RWPE2 (cell line): ENCODE measurements at places on chromosomes 11 and 22.

GRCh38 chr11:95232666-95233065 lies 1.7 kb upstream of the SESN3 start:
- no peak for DNase-seq

DNA sequence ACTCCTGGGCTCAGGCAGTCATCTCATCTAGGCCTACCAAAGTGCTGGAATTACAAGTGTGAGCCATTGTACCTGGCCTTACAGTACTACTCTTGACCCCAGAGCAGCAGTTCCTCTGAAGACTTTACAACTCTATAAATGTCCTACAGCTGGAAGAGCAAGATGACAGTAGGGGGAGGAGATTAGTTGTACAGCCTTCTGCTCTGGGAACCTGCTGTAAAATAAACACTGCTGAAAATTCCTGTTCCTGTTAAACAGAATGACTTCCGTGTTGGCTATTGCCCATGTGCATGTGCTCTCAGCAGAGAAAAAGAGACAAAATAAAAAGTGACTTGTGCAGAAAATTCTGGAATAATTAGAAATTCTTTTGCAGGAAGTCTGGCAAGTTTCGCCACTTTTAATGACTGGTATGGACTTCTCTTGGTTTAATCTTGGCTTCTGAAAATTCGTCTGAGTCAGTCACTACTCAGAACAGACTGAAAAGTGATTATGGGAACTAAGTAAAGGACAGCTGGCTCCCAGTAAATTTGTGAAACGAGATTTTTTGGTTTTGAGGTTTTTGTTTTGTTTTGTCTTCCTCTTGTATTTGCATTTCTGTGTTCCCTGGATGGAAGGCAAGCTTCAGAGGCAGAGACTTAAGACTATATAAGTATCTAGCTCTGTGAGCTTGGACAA lies 955.7 kb downstream of the DLG2 start:
- no peak for DNase-seq

DNA sequence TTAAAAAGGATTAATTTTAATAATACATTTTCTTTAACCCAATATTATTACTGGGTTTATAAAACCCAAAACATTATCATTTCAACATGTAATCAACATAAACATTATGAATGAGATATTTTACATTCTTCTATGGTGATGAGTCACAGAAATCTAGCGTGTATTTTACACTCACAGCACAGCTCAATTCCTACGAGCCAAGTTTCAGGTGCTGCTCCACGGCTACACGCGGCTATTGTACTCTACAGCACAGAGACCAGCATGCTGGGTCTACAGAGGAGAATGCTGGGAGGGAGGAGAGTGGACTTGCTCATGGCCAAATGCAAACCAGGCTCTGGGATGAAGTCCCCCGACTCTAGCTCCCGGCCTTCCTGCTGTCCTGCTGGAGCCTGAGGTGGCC lies 72.0 kb upstream of the LMO1 start:
- DNase-seq = no peak

- peak; percentile 62 for DNase-seq
Measured at GRCh38 chr11:2699185-2699530, 636 bp downstream of the KCNQ1OT1 start.

- DNase-seq = no peak
Measured at GRCh38 chr11:96642583-96642982, 252.8 kb downstream of the JRKL start.

DNA sequence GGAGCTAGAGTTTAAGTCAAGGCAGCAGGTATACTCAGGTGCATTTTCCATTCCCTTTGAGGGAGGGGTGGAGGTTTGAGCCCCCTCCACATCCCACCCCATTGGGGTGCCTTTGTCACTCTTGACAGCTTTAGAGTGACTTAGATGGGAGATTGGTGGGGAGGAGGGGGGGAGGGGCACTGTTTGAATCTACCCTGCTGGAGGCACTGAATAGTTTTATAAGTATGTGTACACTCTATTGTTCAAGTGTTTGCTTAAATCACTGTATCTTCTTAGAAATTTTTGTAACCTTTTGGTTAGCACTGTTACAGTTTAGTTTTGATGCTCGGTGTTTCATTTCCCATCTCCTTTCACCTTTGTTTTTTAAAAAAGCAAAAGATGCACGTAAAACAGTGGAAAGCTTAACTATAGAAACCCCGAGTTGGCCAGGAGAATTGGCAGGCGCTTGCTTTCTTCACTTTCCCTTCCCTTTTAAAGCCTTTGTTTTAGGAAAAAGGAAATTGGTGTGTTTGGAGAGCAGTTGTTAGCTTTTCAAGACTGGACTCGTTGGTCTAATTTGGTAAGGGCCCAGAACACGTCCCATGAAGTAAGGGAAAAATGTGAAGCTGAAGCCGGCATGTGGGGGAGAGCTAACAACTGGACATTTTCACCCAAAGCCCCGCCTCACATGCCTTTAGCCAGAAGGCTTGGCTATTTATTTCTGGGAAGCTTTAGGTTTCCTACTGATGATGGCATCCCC lies 42.8 kb downstream of the TNRC6B start:
- DNase-seq = no peak

GRCh38 chr11:100923555-100923954 lies 206.1 kb downstream of the PGR start:
- DNase-seq = no peak

- no peak for DNase-seq
Measured at GRCh38 chr11:108713076-108713790, 48.4 kb downstream of the DDX10 start.

- no peak for DNase-seq
Measured at GRCh38 chr22:42326801-42327200, 56.3 kb upstream of the TCF20 start.

DNA sequence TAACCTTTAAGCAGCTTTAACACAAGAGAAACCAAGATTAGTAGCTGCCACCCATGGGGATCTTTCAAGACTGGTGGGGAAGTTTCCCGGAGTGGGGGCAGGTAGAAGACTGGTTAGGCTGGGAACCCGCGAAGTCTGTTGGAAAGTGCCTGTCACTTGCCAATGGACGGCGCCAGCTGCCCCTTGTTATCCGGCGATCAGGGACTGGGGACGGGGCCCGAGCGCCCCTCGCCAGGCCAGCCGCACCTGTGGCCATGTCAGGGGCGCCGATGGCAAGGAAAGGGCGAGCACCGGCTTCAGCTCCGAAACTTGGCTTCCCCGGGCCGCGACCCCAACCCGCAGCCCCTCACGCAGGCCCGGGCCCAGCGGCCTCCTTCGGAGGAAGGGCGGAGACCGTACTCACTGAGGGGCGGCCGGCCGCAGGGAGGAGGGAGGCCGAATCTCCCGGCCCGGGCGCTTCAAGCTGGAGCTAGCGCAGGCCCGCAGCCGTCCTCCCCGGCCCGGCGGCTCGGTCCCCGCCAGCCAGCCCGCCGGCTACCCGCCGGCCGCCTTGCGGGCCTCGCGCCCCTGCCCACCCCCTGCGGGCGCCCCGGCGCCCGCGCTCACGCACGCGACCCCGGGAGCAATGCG lies 539 bp downstream of the EIF4ENIF1 start:
- DNase-seq = no peak

- no peak for DNase-seq
Measured at GRCh38 chr11:44752713-44753112, 26.0 kb downstream of the TSPAN18 start.

DNA sequence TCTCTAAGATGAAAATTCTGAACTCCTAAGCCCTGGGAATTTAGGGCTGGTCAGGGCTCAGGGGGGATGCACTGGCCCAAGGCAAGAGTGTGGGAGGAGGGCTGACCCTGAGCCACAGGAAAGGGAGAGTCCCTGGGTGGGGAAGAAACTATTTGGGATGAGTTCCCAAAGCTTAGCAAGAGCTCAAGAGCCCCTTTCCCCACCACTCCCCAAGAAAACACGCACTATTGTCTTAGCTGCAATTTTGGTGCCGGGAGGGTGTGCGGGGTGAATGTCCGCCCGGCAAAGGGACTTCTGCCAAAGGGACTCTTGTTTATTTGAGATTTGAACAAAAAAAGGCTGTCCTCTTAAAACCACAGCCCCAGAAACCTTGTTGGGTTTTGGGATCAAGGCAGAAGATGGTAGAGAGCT lies 37.0 kb downstream of the KIAA1671 start:
- DNase-seq = no peak

DNA sequence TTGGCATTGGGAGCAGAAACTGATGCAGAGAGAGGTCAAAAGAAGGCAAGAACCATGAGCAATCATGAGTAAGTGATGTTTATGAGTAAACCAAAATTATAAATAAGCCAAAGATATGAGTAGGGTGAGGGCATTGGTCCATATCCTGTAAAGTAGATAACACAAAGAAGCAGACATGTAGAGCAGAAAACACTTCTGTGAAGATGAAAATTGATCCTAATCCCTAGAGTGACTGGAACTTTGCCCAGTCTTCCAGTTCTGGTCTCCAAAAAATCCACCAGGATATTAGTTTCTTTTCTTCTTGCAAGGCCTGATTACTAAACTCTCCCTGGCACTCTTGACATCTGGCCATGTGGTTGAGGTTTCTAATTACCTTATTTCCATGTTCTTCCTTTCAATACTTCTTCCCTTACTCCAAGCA lies 13.7 kb upstream of the DRD2 start:
- no peak for DNase-seq

DNA sequence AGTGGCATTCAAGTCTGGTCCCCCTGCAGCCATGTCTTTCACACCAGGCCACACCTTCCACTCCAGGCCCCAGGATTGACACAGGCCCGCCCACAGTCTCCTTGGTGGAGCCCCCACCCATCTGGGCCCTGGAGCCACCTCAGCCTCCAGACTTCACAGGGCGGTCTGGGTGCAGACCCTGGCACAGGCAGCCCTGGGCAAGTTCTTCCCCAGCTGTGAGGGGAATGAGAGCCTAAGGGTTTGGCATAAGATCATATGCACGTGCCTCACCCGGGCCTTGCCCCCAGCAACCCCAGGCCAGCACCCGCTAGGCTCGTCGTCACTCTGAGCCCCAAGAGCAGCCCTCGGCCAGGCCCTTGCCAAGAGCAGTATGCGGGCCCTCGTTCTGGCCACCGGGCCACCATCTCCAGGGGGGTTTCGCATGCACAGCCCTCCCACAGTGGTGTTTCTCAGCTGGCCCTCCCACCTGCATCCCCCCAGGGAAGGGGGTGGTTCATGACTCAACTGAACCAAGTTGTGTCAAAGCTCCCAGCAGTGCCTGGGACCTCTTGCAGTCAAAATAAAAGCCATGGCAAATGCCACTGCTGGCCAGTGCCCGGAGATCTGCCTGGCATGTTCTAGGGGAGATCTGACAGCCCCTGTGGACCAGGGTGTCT lies 70.4 kb upstream of the KCNQ1OT1 start:
- peak; percentile 56 for DNase-seq

- no peak for DNase-seq
Measured at GRCh38 chr11:62908468-62909072, 12.6 kb downstream of the CHRM1 start.

GRCh38 chr11:130100381-130101095 lies 30.8 kb downstream of the APLP2 start:
- no peak for DNase-seq

GRCh38 chr11:114080219-114080618 lies 20.7 kb downstream of the ZBTB16 start:
- DNase-seq = no peak

DNA sequence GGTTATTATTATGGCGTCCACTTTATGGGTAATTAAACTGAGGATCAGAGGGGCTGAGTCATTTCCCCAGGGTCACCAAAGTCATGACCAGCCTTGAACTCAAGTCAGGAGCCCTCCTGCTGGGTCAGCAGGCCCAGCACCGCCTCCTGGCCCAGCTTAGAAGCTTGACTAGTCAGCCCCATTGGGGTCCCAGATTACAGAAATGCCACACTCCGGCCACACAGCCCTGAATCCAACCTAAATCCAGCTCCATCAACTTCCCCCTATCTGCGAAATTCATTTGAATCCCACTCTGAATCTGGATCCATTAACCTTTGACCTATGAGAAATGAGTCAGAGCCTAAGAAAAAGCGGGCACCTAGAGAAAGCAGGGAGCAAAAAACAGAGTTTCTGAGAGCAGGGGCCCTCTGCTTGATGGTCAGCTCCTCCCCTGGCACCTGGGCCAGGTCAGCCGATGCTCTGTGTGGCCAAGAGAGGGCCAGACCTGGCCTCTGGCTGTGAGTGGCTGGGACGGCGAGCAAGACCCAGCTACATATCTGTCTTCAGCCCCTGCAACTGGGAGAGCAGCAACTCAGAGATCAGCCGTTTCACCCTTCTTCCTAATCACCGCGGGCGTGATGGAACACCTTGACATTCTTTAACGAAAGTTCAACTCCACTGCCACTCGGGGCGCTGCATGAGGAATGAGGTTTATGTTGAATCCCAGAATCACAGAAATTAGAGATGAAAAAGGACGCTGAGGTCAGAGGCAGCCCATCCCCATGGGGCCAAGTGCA lies 196.1 kb downstream of the TRIM29 start:
- DNase-seq = no peak

GRCh38 chr22:20843501-20843900 lies 15.1 kb downstream of the PI4KA start:
- DNase-seq = no peak

- DNase-seq = no peak
Measured at GRCh38 chr11:101745756-101746155, 161.9 kb upstream of the TRPC6 start.

DNA sequence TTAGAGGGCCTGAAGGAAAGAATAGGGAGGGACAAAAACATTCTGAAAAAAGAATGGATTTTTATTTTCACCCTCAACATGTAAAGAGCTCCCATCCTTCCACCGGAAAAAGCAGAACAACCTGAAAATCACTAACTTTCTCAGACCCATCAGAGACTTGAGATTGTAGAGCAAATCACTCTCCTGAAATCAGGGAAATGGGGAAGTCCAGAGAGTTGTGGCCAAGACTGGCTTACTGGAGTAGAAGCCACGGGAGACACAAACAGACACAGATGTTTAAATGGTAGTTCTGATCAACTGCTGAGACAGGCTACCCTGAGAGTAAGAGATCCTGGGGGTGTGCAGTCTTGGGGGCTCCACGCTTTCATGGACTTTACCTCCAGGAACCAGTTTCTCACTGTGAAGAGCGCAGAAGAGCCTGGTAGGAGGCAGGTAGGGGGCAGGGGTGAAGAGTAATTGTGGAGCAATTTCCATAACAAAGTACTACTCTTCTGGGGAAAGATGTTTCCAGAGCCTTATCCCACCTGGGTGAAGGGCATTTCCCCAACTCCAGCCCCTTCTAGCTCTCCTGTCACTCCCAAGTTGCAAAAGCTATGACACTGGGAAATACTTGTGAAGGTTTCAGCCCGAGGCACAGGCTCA lies 47.1 kb downstream of the ASCL2 start:
- no peak for DNase-seq

DNA sequence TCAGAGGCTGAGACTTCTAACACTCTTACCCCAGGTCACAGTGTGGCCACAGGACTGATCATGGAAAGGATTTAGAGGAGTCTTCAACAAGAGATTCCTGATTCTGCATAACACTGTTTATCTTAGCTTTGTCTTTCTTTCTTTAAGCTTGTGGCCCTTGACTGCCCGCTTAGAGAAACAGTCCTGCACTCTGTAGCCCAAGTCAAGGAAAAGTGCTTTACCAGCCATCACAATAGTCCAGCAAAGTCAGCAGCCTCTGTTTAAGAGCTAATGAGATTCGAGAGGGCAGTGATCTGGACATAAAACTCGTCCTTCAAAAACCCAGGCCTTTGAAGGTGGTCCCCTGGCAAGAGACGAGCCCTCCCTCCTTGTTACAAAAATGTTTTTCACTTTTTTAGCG lies 30.0 kb downstream of the PRDM10 start:
- DNase-seq = no peak
